Astrocyte of the spinal cord (primary cell): ENCODE measurements at places on chromosomes 7 and 10.

- DNase-seq = peak; percentile 1
Measured at GRCh38 chr7:21028186-21028585, 241.5 kb upstream of the SP8 start.

DNA sequence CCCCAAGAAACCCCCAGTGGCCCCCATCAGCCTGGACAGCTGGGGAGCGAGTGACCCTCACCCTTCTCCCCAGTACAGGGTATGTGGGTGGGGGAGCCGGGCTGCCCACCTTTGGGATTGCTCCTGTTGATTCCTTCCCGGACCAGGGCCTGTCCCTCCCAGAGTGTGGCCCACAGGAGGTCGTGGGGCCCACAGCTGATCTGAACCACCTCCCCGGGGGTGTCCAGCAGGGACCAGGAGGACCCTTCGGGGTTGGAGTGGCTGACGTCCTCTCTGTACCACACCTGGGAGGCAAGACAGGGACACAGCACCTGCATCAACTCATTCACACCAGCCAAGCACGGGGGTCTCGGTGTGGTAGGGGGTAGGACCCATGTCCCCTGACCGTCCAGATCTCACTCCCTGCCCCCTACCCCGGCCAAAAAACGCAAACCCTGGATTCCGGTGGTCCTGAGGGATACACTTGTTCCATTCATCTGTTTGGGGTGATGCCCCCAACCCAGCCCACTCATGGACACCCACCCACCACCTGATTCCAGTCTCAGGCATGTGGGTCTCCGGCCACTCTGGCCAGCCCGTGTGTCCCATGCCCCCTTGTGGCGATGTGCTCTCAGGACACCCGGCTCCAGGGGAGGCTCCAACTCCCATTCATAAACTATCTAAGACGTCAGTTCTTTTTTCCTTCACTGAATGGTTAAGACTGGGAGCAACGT, 10.9 kb downstream of the TECPR1 start:
- peak; percentile 46 for DNase-seq

GRCh38 chr7:104845557-104845956, 168.4 kb upstream of the KMT2E start:
- no peak for DNase-seq

- no peak for DNase-seq
Measured at GRCh38 chr10:116045366-116046356, 227.3 kb downstream of the GFRA1 start.

DNA sequence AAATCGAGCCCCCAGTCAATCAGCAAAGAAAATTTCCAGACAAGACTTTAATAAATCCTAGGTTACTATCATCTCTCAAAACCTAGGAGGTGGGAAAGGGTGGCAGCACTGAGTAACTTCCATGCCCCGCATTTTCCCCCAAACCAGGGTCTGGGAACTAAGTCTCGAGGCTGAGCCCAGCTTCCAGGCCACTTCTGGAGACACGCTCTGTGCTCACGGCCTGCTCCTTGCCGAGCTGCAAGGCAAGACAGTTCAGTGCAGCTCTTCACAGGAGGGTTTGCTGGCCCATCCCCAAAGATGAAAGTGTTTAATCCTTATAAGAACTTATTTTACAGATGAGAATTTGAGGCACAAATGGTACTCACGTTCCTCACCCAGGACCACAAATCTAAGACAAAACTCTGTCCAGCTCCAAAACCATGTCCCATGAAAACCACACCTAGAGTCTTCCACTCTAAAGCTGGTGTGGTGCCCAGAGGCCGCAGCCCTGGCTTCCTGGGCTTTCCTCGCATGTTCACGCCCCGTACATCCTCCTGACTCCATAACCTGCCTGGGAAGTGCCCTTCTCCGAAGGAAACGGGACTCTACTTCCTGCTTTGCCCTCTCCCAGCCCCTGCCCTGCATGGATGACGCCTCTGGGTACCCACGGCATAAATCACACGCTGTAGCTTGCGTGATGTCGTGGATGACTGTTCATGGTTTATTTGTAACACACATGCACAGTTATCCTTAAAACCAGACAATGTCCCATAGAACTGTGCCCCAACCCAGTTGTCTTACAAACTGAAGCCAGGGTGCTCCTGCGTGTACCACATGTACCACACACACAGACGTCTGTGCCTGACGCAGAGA, 201.2 kb downstream of the DIP2C start:
- DNase-seq = no peak

- DNase-seq = no peak
Measured at GRCh38 chr10:132186488-132187429, at the start of gene DPYSL4. Gene DPYSL4, plus strand, starts transcription at chr10:132186948. Its CDS starts 116 bp downstream, at chr10:132187064.

DNA sequence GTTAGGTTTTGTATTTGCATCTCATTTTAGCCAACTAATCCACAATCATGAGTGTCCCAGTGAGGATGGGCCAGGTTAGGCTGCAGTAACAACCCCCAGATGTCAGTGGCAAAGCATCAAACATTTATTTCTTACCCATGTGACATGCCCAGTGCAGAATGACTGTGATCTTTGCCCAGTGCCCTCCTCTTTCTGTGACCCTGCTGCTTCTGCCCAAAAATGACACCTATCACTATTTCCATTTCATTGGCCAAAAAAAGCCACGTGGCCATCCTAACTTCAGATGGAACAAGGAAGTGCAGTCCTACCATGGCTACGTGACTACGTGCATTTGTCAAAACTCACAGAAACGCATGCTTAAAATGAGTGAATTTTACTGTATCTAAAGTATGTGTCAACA, 109.2 kb upstream of the PRR15 start:
- no peak for DNase-seq

DNA sequence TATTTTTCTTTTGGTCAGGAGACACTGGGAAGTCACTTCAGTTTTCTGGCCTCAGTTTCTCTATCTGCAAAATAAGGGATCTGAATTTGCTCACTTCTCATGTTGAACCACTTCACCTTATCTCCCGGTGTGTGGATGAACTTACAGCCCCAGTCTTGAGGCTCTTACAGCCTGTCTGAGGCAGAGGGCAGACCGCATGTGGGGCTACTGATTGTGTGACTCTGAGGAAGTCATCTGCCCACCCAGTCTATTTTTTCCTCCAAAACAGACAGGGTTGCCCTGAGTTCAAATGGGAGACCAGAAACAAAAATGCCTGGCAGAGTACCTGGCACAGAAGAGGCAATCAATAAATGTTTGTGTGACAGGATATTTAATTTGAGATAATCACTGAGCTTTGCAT, 78.3 kb downstream of the LRMDA start:
- no peak for DNase-seq

- no peak for DNase-seq
Measured at GRCh38 chr10:129344731-129345355, 122.2 kb upstream of the MGMT start.

DNA sequence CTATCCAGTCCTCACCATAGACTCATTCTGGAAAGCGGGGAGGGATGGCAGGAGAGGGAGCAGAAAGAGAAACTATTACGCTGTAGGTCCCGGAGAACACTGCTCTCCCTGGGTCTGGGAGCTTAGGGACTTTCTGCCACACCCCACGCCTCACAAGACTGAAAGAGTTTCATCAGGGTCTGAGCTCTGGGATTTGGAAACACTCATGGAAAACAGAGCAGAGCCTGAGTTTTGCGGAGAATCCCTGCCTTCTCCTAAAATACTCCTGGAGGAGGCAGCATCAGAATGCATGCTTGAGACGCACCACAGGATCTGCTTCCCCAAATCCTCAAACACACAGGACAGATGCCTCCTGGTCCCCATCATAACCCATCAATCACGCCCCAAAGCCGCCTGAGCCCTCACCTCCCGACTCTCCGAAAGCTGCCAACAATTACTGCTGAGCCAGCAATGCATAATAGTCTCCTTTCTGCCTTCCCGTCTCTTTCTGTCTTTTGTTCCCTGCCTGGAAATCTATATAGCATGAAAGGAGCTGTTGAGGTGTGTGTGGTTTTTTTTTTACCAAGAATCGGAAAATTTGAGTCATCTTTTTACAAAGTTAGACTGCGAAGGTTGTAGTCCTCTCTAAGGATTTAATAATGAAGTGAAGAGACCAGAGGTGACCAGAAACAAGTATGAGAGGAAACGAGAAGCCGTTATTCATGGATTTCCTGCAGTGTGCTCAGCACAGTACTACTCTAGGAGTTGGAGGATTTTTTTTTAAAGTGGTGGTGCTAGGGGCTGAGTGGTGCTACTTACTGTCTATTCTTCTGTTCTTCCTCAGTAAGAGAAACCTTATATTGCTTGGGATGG, 37.7 kb downstream of the ASB13 start:
- peak; percentile 61 for DNase-seq

GRCh38 chr10:97974100-97974499, 56.3 kb downstream of the CRTAC1 start:
- no peak for DNase-seq

DNA sequence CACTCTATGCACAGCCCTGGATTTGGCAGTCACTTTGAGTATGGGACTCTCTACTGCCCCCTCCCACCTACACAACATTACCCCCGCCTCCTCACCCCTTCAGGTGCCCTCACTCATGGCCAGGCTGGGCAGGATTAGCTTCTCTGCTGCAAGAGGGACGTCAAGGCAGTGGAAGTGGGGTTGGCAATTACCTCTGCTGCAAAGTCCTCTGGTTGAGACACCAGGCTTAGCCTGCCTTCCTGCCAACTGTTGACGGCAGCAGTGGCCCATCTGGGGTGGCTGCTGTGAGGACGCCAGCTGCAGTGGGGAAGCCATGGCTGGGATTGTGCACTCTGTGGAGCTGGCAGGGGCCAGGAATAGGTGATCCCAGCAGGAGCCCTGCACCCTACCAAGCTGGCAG, 26.7 kb downstream of the SVIL start:
- no peak for DNase-seq

GRCh38 chr7:91979590-91979989, 38.9 kb downstream of the AKAP9 start:
- DNase-seq = no peak

DNA sequence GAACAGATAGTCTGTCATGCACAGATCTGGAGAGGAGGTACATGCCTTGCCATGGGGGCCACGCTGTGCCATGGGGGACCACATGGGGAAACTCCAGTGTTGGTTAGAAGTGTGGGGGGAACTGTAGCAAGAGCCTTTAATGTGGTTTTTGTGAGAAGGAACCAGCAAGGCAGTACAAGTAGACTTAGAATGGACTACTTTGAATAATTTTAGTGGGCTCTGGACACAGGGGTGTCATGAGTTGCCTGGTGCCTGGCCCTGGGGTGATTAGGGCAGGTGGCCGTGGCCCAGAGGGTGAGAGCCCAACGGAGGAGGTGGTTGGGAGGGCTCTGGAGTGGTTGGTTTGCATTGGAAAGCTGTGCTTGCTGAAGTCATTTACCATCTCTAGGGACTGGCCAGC, 77.2 kb downstream of the CXCL12 start:
- no peak for DNase-seq

- DNase-seq = no peak
Measured at GRCh38 chr7:73366990-73367389, 39.0 kb downstream of the FKBP6 start.

DNA sequence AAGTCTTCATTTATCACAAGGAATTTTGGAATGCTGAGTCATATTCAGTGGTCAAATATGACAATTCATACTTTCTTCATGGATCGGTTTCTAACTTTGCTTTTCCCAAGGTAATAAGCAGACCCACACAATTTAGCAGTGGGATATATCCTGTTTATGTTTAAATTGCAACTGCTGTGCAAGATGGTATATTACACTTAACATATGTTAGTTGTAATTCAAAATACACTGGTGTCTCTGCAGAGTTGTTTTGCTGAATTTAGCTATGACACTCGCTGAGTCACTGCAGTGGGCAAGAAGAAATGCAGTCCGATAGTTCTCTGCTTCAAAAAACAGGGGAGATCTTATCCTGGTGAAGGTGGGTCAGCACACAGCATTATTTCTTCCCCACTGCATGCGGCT, 194.8 kb upstream of the PTN start:
- DNase-seq = peak; percentile 89

- DNase-seq = peak; percentile 29
Measured at GRCh38 chr7:127876393-127876792, 154.8 kb downstream of the LRRC4 start.

- no peak for DNase-seq
Measured at GRCh38 chr10:23354630-23355279, 10.2 kb upstream of the C10orf67 start.

- DNase-seq = no peak
Measured at GRCh38 chr10:126156012-126156411, 232.3 kb downstream of the ADAM12 start.

- peak; percentile 87 for DNase-seq
Measured at GRCh38 chr10:9634466-9634865, 1383.2 kb upstream of the CELF2 start.

DNA sequence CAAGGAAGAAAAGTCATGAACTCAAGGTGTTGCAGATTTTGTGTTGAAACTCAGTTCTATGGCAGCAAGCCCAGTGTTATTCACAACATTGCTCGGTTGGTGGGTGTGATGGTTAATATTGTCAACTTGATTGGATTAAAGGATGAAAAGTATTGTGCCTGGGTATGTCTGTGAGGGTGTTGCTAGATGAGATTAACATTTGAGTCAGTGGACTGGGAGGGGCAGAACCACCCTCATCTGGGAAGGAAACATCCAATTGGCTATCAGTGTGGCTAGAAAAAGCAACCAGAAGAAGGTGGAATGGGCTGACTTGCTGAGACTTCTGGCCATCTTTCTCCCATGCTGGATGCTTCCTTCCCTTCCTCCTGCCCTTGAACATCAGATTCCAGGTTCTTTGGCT, 353.2 kb downstream of the ADRA2A start:
- DNase-seq = no peak

- DNase-seq = peak; percentile 57
Measured at GRCh38 chr7:151759591-151760042, 117.3 kb downstream of the PRKAG2 start.

DNA sequence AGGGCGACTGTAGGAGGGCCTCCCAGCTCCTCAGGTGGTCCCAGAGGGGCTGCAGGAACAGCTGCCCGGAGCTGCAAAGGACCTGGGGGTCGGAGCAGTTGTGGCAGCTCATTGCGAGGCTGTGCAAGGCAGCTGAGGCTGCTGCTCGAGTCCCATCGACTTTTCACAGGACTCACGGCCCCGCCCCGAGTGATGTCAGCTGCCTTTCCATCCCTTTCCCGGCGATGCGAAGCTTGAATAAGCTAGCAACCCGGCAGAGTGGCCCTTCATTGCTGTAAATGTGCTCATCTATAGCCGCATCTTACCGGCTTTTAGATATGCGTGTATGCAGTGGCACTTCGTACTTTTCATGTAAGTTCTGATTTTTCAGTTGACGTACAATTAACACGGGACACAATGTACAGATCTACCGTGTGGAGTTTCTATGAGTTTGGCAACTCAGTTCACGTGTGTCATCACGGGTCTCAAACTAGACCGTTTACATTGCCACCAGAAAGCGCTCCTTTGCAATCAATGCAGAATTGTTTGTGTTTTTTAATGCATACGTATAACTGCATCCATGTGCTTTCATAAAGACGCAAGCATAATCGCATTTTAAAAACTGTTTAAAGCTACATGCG, at the start of gene CH25H:
Gene CH25H, minus strand, starts transcription at position 137 of the 620 bp plus-strand sequence. Its CDS starts 25 bp downstream, at position 112.
- peak; percentile 83 for DNase-seq

GRCh38 chr10:86230557-86231180, 135.9 kb downstream of the GRID1 start:
- DNase-seq = no peak

- DNase-seq = no peak
Measured at GRCh38 chr10:12742771-12743170, 258.7 kb downstream of the CCDC3 start.

GRCh38 chr10:74947781-74948401, 121.5 kb downstream of the KAT6B start:
- no peak for DNase-seq

- no peak for DNase-seq
Measured at GRCh38 chr10:63069318-63069717, 63.8 kb upstream of the NRBF2 start.

- DNase-seq = no peak
Measured at GRCh38 chr7:88431882-88432281, 125.2 kb upstream of the STEAP4 start.
